ENCODE measurements at places on chromosomes 3 and 15.

DNA sequence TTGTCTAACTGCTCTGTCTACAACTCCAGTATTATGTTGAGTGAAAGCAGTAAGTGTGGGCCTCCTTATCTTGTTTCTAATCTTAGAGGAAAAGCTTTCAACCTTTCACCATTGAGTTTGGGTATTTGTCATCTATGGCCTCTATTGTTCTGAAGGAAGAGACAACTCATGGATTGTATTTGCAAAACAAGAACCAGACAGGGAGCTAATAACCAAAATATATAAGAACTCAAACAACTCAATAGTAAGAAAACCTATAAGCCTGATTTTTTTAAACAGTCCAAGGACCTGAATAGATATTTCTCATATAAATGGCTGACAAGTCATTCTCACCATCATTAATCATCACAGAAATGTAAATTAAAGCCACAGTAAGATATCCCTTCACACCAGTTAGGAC is 113.0 kb downstream of the TAFA4 start:
- DNase-seq = no peak

GRCh38 chr15:80452166-80452565 is 48.0 kb downstream of the ARNT2 start:
- no peak for DNase-seq

- no peak for DNase-seq
Measured at GRCh38 chr15:81056304-81056703, 55.6 kb downstream of the TLNRD1 start.

- DNase-seq = no peak
Measured at GRCh38 chr15:79680720-79681119, 216.1 kb downstream of the MTHFS start.

DNA sequence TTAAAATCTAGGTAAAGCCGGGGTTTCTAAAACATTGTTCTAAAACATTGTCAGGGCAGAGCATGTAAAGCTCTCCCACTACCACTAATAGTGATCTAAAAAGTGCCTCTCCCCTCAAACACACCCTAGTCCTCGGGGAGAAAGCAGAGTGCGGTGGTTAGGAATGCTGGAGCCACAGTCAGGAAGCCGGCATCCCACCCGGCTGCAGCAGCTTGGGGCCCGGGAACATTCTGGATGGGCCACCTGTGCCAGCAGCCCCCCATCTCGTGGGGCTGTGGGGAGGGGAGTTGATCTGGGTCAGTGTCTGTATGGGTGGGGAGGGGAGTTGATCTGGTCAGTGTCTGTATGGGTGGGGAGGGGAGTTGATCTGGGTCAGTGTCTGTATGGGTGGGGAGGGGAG is 176.9 kb downstream of the APBA2 start:
- no peak for DNase-seq

- no peak for DNase-seq
Measured at GRCh38 chr3:34955680-34956079, 683.6 kb upstream of the ARPP21 start.

DNA sequence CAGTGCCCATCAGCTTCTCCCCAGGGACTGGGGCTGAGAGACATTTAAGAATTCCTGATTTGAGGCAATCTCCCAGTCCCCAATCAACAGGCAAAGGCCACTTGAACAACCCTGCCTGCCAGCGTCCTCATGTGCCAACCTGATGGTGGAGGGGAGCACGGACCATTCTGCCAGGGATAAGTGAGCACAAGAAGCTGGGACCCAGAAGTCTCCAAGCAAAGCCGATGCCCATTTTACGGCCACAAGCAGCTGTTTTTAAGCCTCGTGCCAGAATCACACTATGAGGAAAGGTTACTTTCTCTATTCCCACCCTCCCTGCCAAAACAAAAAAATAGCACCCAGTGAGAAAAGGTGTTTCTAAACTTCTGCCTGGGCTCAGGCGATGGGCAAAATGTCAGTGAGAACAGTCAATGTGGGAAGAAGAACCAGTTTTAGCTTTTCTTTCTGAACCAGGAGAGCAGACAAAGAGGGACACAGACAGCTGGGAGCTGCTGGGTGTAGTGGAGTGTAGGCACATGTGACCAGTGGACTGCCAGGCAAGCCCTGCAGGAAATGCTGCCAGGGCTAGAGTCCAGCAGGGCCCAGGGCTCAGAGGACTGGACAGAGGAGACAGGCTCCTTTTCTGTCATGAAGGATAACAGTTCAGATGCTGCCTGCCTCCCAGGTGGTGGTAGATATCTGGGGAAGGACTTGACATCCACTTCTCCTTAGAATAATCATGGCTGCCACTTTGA is 57.7 kb downstream of the ATP2B2 start:
- no peak for DNase-seq

- DNase-seq = no peak
Measured at GRCh38 chr15:73564255-73564654, 68.9 kb downstream of the NPTN start.

DNA sequence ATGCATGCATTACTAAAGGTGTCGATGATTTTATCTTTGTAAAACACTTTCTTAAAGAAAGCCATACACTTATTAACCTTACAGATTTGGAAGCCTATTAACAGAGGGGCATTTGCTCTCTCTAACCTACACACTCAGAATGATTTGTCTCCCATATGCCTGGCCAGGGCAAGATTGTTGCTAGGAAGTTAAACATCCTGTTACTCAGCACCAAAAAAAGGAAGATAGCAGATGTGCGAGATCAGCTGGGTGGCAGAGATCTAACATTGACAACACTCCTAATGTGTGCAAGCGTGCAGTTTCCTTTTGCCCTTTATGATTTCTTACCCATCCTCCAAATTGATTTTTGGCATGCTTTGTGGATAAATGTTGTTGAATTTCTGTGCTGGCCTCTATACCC is 73.9 kb upstream of the TMEM108 start:
- no peak for DNase-seq
